ENCODE measurements at places on chromosomes 4 and X.

DNA sequence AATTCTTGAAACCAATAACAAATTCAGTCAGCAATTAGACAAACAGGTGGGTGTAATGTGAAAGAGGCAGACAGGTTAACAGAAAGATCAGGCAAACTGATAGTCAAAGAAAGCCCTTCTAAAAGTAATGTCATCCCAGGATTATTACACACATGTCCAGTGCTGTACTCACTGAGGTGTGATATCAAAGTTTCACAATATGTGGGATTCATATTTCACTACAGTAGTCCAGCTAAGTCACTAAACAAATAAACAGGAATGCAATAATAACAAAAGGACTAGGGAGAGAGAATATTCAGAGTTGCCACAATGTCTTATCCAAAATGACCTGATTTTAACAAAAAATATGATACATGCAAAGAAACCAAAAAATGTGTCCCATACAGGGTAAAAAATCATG lies 787.5 kb downstream of the FSTL5 start:
- DNase-seq = no peak

DNA sequence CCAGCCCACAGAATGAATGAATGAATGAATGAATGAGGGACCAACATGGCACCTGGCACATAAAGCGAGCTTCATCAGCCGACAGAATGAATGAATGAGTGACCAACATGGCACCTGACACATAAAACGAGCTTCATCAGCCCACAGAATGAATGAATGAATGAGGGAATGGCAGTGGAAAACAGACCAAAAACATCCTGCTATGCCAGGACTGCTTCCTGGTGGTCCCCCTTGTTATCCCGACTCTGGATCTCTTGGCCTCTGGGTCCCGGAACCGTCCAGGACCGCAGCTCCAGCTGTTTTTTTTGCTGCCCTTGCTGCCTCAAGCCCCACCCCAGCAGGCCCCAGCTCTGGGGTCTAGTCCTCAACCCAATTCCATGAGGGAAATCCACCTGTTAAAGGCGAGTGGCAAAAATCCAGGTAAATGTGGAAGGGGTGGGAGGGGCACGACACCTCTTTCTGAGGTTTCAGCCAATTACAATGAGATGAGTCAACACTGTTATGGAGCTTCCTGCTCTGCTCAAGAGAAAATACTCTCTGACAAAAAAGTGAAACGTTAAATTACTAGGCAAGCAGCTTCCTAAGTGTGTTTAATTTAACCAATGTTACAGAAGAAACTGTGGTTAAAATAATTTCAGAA lies 72.0 kb upstream of the MTNR1A start:
- no peak for DNase-seq

GRCh38 chr4:57094832-57095223 lies 15.4 kb downstream of the IGFBP7 start:
- DNase-seq = no peak

- DNase-seq = no peak
These were observed 2414.2 kb downstream of the PCDH7 start for GRCh38 chr4:33134366-33134765.

DNA sequence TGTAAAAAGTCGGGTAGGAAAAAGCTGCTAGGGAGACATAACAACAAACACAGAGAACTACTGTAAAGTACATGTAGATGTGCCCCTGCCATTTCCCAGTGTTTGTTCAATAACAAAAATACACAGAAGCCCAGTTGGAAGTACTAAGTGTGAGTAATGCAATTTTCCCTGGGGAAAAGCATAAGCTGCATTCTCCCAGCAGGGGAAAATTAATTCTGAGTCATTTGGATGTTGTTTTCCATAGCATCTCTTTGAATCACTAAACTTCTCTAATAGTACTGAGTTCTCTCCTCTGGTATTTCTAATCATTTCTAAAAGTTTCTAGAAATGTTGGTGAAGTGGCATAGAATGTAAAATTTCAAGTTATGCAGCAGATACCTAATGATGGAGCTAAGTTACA lies 1114.9 kb downstream of the C4orf33 start:
- DNase-seq = no peak

DNA sequence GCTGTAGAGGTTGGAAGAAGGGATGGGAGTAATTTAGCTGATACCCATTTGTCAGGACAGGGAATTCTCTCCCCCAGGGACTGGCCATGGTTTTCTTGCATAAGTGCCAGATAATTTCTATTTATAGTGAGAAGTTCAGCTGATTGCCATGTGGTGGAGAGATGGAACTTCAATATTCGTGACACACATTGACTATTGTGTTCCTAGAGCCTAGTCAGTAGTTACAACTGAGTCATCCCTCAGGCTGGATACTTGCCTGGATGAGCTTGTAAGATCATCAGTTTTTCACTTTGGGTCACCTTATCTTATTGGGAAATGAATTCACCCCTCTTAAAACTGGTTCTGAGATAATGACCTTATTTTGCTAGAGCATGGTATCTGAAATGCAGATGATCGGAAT lies 32.2 kb downstream of the CFAP299 start:
- DNase-seq = no peak

- no peak for DNase-seq
These were observed 5.4 kb upstream of the ACE2 start for GRCh38 chrX:15606136-15606535.

GRCh38 chr4:165312506-165312905 lies 15.0 kb upstream of the MSMO1 start:
- no peak for DNase-seq

GRCh38 chr4:162075726-162076125 lies 88.1 kb downstream of the FSTL5 start:
- DNase-seq = no peak

DNA sequence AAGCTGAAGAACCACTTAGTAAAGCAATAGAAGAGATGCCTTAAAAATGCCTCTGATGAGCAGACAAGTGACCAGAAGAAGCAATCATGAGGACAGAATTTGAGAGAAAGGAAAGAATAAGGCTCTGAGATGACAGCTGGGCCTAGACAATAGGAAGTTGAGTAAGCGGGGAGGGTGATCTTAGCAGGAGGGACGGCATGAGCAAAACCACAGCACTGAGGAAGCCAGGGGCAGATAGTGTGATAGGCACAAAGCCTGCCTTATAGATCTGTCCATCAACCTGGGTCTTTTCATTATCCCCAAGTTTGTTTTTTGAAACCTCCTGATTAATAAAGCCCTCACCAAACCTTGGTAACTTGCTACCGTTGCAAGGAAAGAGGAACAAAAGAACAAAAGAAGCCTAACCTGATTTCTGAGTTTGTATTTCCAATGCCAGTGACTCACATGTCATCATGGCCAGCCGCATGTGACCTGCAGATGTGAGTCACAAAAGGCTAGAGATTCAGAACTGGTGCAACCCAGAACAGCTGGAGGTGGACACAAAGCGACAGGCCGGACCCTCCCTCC lies 55.7 kb upstream of the PPARGC1A start:
- no peak for DNase-seq

- DNase-seq = no peak
These were observed 54.2 kb downstream of the AFAP1 start for GRCh38 chr4:7885216-7886006.

GRCh38 chrX:121128925-121129877 lies 81.8 kb downstream of the GLUD2 start:
- no peak for DNase-seq

DNA sequence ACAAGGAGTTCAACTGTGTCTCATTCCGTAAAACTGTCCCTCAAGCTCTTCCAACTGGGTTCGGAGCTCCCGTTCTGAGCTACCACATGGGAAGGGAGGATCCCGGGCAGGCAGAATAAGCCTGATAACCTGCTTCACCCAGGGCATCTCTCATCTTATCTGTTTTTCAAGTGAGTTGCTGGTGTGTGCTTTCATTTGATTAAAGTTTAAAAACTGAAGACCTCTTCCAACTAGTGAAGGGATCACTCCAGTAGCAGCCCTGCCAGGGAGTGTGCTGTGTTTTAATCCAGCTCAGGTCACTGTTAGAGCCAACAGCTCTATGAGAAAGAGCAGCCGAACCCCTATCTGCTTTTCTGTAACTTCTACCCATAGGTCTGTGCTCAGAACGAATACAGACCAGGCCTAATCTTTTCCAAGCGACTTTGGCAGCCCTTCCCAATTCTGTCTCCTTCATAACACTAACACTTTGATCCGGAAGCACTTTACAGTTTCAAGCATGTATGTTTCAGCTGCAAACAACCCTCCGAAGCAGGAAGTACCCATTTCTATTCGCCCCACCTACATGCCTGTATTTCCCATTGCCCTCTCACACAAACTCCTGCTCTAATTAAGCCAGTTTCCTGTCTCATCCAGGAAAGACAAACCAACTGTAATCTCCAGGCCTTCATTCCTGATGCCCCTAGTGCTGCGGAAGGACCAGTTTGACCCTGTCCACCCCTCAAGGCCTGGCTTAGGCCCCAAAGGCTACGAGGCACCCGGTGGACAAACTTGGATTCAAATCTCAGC lies 60.9 kb downstream of the IRF2 start:
- no peak for DNase-seq

- DNase-seq = no peak
These were observed 92.3 kb downstream of the UCHL1 start for GRCh38 chr4:41349021-41349420.

DNA sequence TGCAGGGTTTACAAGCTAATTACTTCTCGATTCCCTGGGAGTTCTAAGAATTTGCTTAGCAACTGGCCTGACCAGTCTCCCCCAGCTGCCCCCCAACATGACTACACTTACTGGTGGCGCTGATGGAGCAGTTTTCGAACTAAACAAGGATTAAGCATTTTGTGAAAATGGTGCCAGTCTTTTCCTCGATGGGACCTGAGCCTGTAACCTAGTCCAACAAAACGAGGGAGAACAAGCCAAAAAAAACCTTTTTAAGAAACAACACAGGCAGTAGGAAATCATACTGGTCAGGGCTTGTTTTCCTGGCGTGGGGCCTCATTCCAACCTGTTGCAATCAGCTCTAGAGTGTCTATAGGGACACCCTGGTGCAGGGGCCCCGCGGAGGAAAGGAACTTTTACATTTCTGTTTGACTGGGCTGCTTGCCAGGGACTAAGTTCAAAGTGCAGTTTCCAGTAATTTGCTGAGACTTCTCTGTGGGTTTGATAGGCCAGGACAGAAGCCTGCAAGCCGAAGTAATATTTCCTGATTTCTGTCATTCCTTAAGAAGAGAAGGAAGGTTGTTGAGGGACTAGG lies 158.7 kb downstream of the SPRY1 start:
- no peak for DNase-seq

GRCh38 chrX:20317873-20318272 lies 51.2 kb upstream of the RPS6KA3 start:
- DNase-seq = no peak

DNA sequence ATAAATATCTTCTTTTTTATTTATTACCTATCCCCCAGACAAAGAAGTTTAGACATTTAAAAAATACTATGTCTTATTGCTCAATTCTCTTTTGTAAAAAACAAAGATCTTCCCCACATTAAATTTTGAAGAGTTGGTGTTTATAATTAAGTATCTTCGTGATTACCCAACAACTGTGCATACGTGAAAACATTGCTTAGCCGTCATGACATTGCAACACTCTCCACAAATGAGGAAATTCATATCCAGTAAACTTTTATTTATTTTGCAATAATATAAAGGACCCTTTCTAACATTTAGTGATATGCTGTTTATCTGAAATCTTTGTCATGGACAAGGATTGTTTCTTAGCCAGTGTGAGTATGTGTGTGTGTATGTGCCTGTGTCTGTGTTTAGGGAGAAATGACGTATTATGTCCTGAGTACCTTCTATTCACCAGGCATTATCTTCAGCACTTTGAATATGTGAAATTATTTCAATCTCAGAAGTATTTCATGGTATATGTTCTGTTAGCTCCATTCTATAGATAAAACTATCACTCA lies 26.1 kb upstream of the EREG start:
- no peak for DNase-seq

DNA sequence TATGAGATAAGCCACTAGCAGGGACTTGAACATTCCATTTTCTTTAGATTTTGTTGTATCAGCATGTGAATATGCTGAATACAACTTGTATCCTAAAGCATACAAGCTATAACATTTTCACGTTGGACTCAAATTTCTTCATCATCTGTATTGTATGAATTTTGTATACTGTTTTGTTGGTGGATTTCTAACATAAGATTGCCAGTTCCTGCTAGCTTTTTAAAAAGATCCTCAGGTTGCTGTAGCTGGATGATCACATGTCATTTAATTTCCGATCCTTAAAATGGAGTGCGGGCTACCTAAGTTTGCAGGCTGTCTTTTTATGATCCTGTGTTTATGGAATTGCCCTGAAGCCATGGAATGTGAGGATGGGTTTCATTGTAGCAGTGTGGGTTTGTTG lies 6.9 kb downstream of the PDLIM5 start:
- DNase-seq = no peak

DNA sequence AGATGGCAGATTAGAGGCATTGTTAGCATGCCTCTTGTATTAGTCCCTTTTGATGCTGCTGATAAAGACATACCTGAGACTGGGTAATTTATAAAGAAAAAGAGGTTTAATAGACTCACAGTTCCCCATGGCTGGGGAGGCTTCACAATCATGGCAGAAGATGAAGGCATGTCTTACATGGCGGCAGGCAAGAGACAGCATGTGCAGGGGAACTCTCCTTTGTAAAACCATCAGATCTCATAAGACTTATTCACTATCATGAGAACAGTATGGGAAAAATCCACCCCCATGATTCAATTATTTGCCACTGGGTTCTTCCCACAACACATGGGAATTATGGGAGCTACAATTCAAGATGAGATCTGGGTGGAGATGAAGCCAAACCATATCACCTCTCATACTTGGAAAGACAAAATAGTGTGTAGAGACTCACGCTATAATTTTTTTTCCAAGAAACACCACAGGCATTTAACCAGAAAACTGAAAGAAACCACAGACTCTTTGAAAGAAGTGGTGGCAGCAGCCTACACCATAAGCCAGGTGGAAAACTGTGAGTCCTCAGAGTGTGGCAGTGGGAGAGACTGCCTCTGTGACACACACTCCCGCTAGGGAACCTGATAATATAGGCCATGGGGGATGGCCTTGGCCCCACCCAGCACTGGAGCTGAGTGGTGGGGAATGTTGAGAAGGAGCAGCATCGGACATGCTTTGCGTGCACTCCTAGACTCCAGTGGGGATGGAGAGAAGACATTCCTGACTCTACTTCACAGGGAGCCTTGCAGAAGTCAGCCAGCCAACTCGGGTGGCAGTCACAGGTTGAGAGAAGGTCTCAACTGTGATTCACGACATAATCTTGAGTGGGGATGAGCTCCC lies 51.5 kb downstream of the SLC2A9 start:
- no peak for DNase-seq

GRCh38 chr4:88645994-88646393 lies 51.6 kb downstream of the NAP1L5 start:
- no peak for DNase-seq

GRCh38 chr4:158169506-158169905 lies 3.3 kb downstream of the GASK1B start:
- DNase-seq = no peak
